Stimulated activated CD8-positive, alpha-beta memory T cell treated with anti-CD3 and anti-CD28 coated beads, Interleukin-2, amount 100 ng/mL, for 1 hour (primary cell): ENCODE measurements at places on chromosomes 16 and 17.

GRCh38 chr16:80034948-80035663 lies 434.6 kb upstream of the MAF start:
- DNase-seq: no peak

DNA sequence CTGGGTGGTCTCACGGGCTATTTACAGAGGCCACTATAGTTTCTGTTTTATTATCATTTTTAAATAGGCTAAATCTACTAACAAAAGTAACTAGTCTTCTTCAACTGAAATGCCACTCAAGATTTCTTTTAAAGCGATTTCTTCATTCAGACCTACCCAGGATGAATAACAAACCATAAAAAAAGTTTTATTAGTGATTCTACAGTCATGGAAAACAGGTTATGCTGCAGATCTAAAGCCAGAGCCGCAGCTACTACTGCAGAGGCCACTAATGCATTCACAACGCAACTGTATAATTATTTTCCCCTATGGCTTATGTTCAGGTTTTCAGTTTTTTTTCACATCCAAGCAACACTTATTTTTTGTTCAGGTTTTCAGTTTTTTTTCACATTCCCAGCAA lies 136.2 kb upstream of the AXIN2 start:
- DNase-seq: no peak

DNA sequence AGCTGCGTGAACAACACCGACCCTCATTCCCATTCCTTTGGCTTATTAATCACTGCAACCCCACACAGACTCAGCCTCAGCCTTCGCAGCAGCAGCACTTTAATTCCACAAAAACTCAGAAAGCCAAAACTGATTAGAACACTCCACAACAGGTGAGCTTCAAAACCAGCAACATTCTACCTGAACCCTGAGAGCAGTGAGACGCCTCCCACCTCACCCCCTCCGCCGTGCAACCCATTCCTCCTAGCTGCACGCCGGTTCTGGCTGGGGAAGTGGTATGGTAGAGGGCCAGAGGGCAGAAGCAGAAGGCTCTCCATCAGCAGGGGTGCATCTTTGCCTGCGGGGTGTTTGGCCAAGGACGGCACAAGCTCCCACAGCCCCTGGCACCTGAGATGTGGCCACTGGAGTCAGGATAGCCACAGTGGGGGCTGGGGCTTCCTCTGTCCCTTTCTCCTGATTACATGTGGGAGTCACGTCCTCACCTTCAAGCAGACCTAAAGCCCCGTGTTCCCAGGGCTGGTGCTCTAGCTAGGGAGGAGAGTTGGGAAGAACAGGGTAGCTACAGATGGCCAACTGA lies 1.6 kb downstream of the BORCS6 start:
- DNase-seq: no peak

DNA sequence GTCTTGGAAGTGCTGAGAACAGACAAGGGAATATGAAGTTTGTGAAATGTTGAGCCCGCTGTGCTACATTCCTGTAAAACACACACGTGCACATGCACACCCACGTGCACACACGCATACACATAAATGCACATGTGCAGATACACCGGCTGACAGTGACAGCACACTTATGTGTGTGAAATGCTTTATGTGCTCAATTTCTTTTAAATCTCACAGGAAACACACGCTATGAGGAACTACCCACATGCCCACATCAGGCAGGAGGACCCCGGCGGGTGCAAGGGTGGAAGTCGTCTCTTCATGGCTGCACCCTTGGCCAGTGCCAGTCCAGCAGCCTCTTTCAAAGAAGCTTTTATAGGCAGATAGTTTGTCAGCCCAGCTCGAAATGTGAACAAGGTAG lies 561 bp upstream of the WFDC1 start:
- DNase-seq: no peak

DNA sequence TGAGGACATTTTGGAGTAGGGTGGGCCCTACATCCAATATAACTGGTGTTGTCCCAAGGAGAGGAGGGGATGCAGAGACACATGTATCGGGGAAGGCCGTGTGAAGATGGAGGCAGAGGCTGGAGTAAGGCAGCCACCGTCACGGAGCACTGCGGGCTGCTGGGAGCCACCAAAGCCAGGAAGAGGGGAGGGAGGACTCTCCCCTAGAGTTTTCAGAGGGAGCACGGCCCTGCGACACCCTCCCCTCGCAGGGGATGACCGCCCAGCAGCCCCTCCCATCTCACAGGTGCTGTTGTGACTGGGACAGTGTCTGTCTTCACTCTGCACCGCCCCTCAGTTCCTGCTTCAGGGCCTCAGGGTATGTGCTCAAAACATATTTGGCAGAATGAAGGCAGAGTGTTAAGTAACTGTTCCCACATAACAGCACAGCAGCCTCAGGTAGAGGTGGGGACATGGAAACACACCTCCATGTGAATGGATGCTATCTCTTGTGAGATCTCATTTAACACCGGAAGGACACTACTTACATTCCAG lies 82.2 kb downstream of the RBFOX3 start:
- no peak for DNase-seq

- no peak for DNase-seq
Measured at GRCh38 chr17:73588301-73588846, 55.9 kb downstream of the SDK2 start.

DNA sequence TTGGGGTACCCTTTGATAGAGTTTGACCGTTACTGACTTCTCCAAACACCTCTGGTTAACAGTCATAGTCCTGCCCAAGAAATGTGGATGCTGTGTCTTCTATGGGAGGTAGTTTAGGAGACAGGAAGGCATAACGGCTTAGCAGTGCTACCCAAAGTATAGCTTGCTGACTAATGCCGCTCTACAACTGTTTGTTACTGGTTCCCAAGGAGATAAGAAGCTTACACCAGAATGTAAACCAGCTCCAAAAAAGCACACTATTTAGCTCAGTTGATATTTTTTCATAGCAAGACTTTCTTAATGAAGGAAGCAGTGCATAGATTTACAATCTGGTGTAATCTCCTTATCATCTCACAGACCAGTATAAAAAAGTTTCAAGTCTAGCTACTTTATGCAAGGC lies 95.7 kb downstream of the HS3ST3B1 start:
- no peak for DNase-seq

DNA sequence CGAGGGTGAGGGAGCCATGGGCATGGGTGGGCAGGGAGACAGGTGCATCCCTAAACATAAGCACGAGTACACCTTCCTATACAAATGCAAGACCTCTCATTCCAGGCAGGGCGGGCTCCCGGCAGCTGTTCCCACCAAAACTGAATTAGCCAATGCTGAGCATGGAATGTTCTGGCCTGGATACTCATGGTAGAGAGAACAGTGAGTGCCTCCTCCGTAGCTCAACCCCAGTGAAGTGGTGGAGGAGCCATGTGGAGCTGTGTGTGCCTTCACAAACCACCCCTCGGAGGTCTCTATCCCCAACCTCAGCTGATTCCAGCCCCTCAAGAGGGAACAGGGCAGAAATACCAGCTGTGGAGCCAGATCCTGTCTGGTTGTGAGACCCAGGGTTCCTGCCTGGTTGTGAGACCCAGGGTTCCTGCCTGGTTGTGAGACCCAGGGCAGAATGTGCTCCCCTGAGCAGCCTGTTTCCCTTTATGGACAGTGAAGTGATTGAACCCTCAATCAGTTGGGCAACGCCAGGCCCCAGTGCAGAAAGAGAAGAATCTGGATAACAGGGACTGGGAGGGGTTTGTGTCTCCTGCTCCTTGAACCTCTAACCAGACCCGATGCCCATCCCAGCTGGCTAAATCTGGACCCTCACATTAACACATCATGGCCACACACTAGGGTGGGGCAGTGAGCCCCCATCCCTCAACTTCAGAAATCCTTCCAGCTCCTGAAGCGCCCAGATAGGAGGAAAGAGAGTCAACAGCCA lies 2.4 kb upstream of the CDH16 start:
- no peak for DNase-seq

DNA sequence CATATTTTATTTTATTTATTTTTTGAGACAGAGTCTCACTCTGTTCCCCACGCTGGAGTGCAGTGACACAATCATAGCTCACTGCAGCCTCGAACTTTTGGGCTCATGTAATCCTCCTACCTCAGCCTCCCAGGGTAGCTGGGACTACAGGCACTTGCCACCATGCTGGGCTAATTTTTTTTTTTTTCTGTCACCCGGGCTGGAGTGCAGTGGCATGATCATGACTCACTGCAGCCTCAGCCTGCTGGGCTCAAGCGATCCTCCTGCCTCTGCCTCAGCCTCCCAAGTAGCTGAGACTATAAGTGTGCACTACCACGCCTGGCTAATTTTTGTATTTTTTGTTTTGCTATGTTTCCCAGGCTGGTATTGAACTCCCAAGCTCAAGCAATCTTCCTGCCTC lies 17.1 kb downstream of the UNC45B start:
- no peak for DNase-seq

DNA sequence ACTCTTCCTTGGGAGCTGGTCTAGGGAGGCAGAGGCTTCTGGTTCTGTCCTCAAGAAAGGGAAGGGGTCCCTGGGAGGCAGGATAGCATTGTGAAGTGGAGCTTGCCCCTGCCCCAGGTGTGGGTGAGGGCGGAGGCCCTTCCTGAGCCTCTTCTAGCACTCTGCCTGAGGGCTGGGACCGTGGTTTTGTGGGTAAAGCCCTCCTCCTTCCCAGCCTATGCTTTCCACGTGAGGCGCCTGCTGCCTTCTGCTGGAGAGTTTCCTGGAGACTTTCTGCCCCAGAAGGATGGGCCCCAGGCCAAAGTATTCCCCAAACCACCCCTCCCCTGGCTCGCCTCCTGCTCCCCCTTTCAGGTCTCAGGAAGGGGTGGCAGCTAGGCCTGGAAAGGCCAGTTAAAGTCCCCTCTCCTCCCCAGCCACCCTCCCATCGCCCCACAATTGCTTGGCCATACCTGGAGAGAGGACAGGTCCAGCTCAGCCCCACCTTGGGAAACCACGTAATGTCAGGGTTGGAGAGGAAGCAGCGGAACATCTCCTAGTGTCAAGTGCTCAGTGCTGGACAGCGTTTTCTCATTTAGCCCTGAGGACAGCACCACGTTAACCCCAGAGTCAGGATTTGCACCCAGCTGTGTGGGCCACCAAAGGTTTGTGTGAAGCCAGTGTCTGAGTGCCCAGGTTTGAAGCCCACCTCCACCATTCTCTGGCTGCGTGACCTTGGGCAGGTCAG lies 5.6 kb downstream of the SBK1 start:
- no peak for DNase-seq

GRCh38 chr17:74659889-74660288 lies 36.4 kb upstream of the CD300E start:
- DNase-seq: no peak

DNA sequence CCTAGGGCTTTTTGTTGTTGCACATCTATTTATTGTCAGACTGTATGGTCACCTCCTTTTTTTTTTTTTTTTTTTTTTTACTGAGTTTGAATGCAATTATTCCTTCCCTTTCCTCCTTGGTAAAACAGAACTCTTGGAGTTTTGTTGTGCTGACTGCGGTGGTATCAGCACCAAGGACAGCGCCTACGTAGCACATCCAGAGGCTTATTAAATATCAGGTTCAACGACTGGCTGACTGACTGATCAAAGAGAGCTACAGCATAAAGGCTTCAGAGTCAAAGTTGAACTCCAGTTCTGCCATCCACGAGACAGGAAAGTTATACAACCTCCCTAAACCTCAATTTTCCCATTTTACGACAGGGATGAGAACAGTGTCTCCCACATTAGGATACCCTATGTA lies 86.1 kb upstream of the RBFOX1 start:
- no peak for DNase-seq

DNA sequence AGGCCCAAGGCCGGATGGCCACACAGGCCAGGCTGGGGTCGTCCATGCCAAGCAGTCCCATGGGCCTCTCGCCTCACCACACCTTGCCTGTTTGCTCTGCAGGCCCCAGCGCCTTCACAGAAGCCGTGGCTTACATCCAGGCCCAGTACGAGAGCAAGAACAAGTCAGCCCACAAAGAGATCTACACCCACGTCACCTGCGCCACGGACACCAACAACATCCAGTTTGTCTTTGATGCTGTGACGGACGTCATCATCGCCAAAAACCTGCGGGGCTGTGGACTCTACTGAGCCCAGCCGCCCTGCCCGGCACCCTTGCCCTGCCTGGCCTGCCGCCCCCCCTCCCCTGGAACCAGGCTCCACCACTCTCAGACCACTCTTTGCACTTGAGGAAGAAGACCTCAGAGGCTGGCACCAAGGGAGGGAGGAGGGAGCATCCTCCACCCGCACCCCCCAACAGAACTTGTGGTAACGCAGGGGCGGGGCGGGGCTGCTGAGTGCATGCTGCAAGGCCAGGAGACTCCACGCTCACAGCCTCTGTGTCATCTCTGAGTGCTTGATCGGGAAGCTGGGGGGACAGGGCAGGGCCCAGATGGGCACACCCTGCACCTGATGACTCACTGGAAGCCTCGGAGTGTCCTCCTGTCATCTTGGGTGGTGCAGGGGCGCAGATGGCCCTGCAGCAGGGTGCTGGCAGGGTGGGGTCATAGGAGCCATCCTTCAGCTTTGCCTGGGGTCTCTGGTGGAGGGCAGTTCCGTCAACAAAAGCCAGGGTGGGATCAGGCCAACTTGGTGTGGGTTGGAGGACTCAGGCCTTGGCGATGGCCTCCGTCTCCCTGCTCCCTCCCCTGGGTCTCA lies 81.5 kb downstream of the AMFR start:
- DNase-seq: no peak

DNA sequence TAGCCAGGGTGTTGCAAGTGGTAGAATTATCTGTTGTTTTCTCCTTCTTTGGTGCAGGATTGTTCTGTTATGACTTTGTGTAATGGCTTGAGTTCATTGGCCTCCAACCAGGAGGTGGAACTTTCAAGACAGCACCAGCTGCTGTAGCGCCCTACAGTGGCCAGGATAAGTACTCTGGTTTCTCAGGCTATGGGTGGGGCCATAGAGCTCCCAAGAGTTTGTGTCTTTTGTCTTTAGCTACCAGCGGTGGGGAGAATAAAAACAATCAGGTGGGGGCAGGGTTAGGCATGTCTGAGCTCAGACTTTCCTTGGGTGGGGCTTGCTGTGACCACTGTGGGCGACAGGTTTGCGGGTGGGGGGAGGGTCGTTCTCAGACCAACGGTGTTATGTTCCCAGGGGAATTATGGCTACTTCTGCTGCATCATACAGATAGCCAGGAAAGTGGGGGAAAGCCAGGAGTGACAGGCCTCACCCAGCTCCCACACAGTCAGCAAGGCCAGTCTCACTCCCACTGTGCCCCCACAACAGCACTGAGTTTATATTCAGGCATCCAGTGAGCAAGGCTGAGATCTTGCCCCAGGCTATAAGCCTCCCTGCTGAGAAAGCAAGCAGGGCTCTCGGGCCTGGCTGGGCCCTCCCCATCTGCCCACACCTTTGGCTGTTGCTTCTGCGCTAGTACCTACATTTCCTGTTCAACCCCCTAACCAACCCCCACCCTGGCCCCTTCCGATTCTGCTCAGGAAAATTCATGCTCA lies 15.4 kb downstream of the ABCA10 start:
- DNase-seq: no peak

DNA sequence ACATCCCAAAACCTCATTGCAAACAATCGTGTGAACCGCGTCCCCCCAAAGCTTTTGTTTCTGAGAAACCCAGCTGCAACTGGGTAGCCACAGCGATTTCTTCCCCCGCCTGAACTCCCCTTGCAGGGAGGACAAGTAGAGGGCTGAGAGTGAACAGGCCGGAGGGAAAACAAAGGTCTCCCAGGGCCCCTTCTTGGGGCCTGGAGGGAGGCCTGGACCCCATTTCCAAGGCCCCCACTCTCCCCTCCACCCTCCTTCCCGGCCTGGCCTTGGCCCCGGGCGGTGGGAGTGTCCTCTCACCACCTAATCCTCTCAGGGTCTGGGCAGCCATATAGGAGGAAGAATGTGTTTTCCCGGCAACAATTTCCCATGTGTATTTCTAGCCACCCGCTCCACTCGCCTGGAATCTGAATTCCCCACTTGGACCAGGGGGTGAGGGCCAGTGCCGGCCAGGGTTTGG lies 2.6 kb downstream of the GLIS2 start:
- DNase-seq: no peak

- no peak for DNase-seq
Measured at GRCh38 chr17:64074704-64075426, 54.4 kb upstream of the ICAM2 start.
